ENCODE measurements at places on chromosomes 12 and 14. TPM values are rescaled to one million over a fixed set of nuclear protein-coding genes. Genes with fewer than 3 reads are reported as not detected.

Gene RNASE2
- polyA plus RNA-seq = 1.1 TPM

Gene NDUFA12
- 107 TPM for polyA plus RNA-seq

Gene FIGNL2
- polyA plus RNA-seq = 3.4 TPM

Gene CCDC59
- 53.5 TPM for polyA plus RNA-seq

Gene NABP2
- 31.5 TPM for polyA plus RNA-seq

Gene CCDC184
- 0.25 TPM for polyA plus RNA-seq

Gene AKAP6
- 2.9 TPM for polyA plus RNA-seq

Gene RITA1
- polyA plus RNA-seq = 12.8 TPM

Gene RESF1
- polyA plus RNA-seq = 63.6 TPM

Gene CABP1
- polyA plus RNA-seq = 7.7 TPM

Gene ART4
- polyA plus RNA-seq = 0.22 TPM

Gene TPPP2
- 2.7 TPM for polyA plus RNA-seq

Gene E2F7
- 12.2 TPM for polyA plus RNA-seq

Gene TMEM119
- polyA plus RNA-seq = 15.0 TPM

Gene TMEM263
- polyA plus RNA-seq = 93.5 TPM

Gene TEX22
- 1.4 TPM for polyA plus RNA-seq

Gene ITGA7
- 35.2 TPM for polyA plus RNA-seq

Gene AVPR1A
- polyA plus RNA-seq = 5.5 TPM

Gene TAS2R31
- polyA plus RNA-seq = 2.2 TPM

Gene XRCC3
- 21.1 TPM for polyA plus RNA-seq

Gene LRRC9
- polyA plus RNA-seq = 3.8 TPM

Gene ISCA2
- 35.1 TPM for polyA plus RNA-seq

Gene SERPINA4
- 1.2 TPM for polyA plus RNA-seq

Gene P3H3
- polyA plus RNA-seq = 29.9 TPM

Gene RNASE9
- polyA plus RNA-seq = not detected

Gene SLC17A8
- polyA plus RNA-seq = 0.35 TPM

Gene BMAL2
- polyA plus RNA-seq = 7.5 TPM

Data from left kidney (tissue), 8 donors.